Fibroblast of skin of back (primary cell): ENCODE measurements at places on chromosomes 5 and 9.

DNA sequence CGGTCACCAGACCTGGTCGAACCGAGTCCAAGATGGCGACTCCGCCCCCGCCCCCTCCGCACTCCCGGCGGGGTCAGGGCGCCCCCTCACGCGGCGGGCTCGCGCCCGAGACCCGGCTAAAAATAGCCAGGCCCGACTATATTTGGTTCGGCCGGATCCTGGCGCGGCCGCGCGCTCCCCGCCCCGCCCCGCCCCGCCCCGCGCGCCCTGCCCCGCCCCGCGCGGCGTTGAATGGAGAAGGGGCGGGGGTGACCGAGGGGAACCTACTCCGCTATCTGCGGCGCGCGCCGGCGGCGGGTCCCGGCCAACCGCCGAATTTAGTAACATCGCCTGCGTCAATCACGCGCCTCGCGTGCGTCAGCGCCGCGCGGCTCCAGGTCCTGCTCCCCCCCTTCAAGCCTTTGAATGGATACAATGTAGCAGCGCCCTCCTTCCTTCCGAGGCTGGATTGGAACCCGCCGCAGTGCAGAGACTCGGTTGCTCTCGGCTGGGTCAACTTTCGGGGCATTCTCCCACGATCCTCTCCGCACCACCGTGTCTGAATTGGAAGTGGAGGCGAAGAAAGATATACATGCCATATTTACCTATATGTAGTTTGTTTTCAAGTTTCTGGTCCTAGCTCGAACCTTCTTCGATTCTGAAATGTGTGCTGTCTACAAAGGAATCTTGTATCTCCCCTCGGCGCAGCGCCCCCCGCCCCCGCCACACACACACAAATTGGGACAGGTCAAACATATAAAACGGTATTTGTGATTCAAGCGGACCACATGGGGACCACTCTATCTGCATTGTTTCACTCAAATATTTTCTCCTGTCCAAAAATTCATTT, 1.6 kb upstream of the NR4A3 start:
- DNase-seq = peak; percentile 93

DNA sequence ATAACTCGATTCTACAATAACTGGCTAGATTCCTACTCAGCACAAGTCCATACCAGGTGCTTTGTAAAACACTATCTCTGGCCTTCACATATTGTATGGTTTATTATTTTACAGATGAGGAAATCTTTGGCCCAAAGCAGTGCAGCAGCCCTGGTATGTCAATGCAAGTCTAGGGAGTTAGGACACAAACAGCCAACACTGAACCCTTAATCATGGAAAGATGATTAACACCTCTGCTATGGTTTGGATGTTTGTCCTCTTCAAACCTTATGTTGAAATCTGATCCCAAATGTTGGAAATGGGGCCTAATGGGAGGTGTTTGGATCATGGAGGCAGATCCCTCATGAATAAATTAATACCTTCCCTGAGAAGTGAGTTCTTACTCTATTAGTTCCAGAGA, 76.6 kb downstream of the MAPKAP1 start:
- DNase-seq = peak; percentile 17

DNA sequence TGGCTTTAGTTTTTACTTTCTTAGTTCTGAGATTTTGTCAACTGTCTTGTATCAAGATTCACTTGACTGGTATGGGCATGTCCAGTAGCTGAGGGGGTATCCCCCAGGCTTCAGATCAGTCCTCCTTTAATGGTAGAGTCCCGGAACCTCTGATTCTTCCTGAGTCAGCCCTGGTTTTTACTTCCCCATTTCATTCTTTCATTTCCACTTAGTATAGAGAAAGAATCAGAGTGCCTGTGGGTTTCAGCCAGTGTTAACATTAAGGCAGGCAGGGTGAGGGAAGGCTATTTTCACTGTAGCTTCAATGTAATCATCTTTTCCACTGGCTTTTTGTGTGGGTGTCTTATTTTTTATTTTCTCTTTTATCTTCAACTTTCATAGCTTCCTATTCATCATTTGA, 8.3 kb upstream of the COMMD10 start:
- DNase-seq = no peak

GRCh38 chr9:121321016-121321503, 49.0 kb downstream of the STOM start:
- no peak for DNase-seq
